Posterior cingulate gyrus (tissue), 11 donors: ENCODE measurements at places on chromosomes 4 and X.

DNA sequence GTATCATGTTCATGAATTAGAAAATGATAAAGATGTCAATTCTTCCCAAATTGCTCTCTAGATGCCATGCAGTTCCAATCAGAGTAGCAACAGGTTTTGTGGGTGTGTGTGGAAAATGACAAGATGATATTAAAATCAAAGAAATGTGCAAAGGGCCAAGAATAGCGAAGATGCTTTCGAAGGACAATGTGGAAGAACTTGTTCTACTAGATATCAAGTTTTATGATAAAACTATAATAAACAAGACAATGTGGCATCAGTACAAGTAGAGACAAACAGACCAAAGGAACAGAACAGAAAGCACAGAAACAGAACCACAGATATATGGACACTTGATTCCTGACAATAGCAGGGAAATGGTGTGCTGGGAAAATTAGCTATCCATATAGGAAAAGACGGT is 9.0 kb downstream of the TAB3 start:
- DNase-seq, result no peak

GRCh38 chrX:13808293-13808692 is 8.6 kb downstream of the GPM6B start:
- no peak for DNase-seq

DNA sequence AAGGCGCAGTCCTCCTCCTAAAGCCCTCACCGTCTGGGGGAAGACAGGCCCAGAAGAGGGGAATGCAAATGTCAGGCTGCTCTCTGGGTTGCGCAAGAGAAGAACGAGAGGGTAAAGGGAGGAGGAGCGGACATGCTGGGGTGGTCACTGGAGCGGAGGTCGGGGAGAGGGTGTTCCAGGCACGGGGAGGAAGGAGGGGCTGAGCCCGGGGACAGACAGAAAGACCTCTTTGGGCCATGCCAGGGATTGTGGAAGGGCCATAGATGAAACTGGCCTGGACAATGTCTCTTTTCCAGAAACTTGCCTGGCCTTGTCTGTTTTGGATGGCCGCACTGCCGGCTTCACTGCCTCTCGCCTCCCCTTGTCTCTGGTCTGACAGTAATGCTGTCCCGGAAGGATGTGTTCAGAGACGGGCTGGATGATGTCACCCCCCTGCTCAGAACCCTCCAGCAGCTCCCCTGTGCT is 121.0 kb downstream of the SORCS2 start:
- peak; percentile 97 for DNase-seq

- no peak for DNase-seq
Observed at GRCh38 chr4:23822181-23822580, 67.7 kb downstream of the PPARGC1A start.

DNA sequence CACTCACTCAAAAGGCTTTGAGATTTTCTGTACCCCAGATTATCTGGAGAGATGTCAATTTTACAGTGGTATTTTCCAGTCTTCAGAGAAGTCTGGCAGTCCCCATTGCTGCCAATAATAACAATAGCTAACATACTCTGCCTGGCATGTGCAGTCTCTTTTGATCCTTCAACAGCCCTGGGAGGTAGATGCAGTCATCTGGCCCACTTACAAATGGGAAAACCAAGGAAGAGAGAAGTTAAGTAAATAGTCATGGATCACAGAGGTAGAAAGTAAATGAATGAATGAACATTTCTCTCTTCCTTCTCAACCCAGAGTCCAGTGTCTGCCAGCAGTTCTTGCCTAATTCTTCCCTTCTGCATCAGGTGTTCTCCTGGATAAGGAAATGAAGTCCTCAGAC is 113.0 kb upstream of the EDNRA start:
- DNase-seq, result no peak

DNA sequence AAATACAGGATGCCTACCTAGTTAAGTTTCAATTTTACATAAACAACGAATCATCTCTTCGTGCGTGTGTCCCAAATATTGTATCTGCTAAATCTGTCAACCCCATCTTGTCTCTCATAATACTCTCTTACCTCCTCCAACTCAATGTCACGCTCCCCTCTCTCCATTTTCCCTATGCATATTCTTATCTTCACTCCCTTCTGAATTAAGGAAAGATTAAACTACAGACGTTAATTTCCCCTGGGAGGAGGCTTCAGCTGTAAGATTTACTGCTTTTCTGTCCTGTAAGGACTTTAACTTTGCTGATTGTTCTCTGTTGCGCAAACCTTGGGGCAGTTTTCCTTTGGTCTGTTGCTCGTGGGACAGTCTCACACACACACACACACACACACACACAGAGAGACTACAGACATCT is 455 bp upstream of the ABCB7 start:
- DNase-seq, result no peak

- DNase-seq, result no peak
Observed at GRCh38 chr4:8365951-8366350, 74.6 kb downstream of the ACOX3 start.

DNA sequence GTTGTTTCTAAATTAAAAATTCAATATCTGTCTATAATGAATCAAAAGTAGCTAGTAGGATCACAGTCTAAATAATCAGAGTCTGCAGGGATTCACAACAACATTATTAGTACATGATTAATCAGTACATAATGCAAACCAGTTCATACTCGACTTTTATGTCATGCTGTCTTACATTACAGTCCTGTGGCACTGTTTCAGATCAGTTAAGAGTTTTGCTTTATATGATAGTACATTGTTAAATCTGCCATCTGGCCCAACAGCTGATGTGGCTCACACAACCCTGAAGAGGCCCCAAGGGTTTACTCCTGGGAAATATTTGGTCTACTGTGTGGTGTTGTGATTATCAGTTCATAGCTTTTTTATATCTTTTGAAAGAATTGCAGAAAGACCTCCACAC is 247.1 kb upstream of the ETNPPL start:
- no peak for DNase-seq

DNA sequence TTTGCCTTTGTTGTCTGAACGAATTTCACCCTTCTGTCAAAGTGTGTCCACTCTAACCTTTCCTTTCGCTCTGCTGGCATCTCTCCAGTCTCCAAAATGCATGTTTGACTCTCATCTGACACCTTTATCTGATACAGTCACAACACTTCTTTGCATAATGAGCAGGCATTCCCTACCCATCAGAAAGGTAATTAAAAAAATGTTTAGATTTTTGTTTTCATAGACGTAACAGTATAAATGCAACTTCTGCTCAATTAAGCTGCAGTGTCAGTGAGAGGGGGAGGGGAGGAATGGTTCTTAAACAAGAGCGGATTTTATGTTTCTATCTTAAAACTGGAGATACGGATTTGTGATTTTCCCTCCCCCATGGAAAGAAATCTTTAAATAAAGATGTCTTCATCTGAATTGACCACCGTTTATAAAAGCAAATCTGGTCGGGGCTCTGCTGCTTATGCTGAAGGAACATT is 70.2 kb downstream of the CXXC4 start:
- no peak for DNase-seq

GRCh38 chr4:112515198-112516065 is 548 bp downstream of the NEUROG2 start:
- no peak for DNase-seq

- no peak for DNase-seq
Observed at GRCh38 chr4:131054489-131055019, 1958.6 kb downstream of the C4orf33 start.

DNA sequence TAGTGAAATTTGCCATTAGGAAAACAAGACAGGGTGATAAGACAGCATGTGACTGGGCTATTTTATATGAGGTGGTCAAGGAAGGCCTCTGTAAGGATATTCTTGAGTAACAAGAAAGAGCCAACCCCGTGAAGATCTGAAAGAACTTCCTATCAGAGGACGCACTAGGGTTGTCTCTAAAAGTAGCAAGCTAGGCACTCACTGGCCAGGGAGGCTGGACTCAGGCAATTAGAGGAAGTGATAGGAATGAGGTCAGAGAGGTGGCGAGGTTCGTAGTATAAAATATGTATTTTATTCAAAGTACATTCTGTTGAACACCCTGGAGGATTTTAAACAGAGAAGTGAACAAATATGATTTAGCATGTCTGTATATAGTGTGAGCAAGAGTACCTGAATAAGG is 4.6 kb downstream of the BMPR1B start:
- DNase-seq, result no peak

GRCh38 chr4:149160370-149160769 is 655.3 kb downstream of the IQCM start:
- DNase-seq, result no peak

DNA sequence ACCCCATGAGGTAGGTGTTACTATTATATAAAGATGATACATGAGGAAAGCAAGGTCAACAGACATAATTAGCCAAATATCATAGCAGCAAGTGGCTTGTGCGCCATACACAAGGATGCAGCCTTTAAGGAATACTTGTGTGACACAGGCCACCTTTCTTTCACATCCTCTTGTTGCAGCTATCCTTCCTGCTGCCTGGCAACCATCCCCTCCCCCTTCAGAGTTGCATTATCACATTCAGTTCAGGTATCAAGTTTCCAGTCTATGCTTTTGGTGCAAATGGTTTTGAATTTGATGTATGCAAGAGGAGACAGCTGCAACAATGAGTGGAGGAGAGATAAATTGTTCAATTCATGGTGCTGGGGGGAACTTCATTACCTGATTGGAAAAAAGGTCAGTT is 6.4 kb downstream of the ZCCHC18 start:
- no peak for DNase-seq

DNA sequence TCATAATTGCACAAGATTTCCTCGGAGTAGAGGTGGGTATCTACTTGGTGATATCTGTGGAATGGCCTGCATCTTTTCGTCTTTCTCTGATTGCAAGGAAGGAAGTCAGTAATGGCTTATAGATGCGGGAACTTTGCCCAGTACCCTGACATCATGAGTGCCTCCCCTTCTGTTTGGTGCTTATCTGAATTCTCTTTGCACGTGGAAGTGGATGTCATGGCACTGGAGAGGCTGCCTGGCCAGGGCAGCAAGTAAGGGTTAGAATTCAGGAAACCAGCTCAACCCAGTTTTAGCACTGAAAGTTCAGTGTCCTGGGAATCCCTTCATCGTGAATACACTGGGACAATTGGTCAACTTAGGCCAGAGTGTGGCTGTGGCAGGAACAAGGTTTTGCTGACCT is 83.5 kb upstream of the RAPGEF2 start:
- DNase-seq, result no peak

DNA sequence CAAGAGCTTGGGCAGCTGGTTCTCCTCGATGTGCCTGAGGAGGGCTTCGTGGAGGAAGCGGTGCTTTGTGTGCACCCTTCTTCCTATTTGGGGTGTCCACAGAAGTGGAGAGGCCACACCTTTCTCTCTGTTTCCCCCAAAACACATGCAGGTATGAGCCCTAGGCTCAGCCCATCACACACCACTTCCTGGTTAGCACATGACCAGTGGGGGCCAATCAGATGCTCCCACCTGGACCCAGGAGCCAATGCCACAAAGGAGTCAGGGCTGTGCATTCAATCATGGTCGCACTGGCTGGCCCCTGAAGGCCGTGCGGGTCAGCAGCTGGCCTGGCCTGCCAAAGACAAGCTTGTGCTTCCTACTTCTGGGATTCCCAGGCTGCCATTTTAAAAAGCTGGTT is 51.4 kb downstream of the PPP2R2C start:
- DNase-seq, result no peak

DNA sequence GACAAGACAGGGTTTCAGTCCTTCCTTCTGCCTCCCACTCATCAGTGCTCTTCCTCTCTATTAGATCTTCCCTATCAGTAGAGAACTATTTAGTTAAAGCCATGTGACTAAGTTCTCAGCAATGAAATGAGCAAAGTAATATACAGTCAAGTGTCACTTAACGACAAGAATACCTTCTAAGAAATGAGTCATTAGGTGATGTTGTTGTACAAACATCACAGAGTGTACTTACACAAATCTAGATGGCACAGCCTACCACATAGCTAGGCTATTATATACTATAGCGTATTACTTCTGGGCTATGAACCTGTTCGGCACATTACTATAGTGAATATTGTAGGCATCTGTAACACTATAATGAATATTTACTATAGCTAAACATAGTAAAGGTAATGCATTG is 71.3 kb downstream of the POU4F2 start:
- DNase-seq, result no peak

DNA sequence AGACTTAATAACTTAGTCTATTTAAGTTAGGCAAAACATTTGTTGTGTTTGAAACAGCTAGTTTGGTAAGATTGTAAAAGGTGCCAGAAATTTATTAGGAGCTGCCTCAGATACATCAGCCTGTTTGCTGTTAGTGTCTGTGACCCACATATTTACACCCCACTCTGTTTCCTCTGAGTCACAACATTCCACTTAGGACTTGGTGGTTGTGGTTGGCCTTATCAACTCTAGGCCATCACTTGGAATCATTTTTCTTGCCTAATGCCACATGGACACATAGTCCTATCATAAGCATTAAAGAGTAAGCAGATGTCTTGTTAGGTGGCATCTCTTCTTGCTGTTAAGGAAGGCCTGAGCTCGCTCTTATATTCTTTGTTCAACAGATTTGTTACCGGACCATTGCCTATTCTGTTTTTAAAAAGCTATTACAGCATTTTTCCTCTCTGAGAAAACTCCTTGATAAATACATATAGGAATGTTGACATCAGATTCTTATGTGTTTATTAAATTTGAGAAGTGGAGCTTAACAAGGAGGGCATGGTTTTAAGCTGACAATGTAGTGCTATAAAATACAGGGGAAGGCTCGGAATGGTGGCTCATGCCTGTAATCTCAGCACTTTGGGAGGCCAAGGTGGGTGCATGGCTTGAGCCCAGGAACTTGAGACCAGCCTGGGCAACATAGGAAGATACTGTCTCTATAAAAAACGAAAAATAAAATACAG is 51.2 kb upstream of the PGRMC2 start:
- DNase-seq, result no peak

GRCh38 chrX:148804579-148805355 is 304.4 kb downstream of the AFF2 start:
- DNase-seq, result no peak

- no peak for DNase-seq
Observed at GRCh38 chrX:69116077-69116476, 49.2 kb downstream of the PJA1 start.

DNA sequence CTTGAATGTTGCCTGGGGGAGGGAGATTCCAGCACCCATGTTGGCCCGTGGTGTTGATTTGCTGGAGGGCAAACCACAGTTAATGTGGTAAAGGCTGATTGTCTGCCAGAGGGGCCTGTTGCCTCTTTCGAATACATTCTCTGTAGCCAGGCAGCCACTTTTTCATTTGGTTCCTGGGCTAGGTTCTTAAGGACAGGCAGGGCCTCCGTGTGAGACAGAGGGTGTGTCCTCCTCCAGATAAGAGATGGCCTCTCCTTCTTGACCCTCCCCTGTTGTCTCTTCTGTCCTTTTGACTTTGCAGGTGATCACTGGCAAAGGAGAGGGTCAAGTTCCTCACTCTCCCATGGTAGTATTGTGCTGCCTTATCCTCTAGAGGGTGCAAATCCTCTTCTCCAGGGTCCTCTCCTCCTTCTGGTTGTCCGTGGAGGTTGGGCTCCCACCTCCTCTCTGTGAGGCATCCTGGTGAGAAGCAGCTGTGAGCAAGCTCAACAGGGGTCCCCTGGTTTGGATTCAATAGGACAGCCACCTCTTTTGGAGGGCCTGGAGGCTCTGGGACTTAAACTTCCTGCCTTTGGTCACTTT is 44.9 kb downstream of the ZNF182 start:
- DNase-seq, result no peak

GRCh38 chrX:65575022-65575421 is 40.4 kb upstream of the LAS1L start:
- DNase-seq, result no peak
